Cardiac fibroblast (primary cell): ENCODE measurements at places on chromosomes 7 and 10.

GRCh38 chr7:18724318-18724717, 228.8 kb downstream of the HDAC9 start:
- peak; percentile 44 for DNase-seq

DNA sequence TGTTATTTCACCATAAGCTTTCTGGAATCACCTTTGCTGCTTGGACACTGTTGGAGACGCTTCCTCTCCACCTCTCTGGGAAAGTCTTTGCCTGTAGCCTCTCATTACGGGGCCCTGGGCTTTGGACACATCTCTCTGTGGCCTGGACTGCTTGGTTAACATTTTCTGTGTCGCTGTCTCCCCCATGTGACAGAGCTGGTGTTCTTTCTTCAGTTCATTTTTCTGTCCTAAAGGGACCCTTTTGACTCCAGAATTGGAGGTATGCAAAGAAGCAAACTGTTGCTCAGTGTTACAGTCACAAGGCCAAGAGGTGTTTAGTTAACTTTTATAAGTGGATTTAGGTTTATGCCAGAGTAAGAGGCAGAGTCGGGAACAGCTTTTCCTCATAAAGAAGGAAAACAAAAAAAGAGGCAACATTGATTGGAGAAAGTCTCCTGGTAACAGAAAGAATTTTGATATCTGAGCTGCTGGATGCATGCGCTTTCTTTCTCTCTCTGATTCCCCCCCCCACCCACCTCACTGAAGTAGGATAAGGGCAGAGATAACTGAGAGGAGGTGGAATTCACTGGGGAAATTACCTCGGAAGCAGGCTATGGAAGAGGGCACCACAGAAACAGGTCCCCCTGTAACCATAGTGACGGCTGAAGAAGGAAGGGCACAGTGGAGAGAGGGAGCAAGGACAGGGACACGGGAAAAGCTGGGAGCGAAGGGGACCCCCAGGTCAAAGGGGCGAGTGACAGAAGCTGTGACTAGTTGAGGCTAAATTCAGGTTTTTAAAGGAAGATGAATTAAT, 57.8 kb downstream of the LGI1 start:
- DNase-seq: no peak

GRCh38 chr10:78585952-78586351, 482.8 kb upstream of the ZMIZ1 start:
- no peak for DNase-seq

DNA sequence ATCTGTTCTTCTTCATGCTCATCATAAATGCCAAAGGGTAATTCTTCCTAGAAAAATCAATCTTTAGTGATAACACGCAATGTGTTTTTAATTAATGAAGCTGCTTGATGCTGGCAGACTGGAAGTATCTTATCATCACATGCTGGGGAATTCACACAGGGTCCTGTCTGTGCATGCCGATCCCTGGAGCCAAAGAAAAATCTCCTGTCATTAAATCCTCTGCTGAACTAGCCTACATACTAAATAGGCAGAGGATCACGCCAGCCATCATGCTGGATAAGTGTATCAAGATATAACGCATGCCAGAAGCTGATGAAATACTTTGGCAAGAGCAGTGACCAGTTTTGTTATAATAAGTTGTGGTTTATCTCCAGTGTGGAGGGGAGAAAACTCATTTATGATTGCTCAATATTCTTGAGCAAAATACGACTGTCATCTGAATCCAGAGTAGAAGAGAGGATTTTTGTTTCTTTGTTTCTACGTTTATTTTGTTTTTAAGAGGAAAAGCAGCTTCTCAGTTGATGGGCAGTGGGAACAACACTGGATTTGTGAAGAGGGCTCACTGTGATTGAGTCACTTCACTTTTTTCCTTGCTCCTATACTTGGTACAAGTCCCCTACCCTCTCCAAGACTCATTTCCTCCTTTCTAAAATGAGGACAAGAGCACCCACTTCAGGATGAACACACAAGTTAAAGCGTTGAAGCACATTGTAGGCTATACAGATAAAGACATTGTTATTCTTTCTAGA, 649.1 kb downstream of the TNS3 start:
- peak; percentile 96 for DNase-seq

DNA sequence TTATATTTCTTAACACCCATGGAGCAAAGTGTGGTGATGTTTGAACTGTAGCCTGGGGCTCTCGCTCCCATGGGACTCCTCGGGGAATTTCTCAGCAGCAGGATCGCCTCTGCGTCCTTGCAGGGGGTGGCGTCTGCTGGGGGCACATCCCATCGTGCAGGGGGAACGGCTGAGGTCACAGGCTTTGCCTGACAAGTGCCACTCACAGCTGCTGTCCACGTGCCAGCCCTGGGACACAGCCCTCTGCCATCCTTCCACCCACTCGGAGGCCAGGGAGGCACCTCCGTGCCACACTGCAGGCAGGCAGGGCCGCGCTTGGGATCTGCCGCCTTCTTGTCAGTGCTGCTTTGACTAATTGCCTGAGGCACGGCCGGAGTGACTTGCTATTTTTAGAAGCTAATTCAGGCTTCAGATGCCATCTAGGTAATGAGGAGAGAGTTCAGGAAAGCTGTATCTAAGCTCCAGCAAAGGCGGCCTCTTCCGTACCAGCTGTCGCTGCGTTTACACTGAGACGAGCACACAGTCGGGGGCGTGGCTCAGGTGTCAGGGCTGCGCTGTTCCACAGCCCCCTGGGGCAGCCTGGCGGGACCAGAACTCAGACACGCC, 45.7 kb downstream of the PITRM1 start:
- DNase-seq: no peak

- peak; percentile 97 for DNase-seq
Observed at GRCh38 chr10:110076559-110077318, 69.0 kb downstream of the ADD3 start.

DNA sequence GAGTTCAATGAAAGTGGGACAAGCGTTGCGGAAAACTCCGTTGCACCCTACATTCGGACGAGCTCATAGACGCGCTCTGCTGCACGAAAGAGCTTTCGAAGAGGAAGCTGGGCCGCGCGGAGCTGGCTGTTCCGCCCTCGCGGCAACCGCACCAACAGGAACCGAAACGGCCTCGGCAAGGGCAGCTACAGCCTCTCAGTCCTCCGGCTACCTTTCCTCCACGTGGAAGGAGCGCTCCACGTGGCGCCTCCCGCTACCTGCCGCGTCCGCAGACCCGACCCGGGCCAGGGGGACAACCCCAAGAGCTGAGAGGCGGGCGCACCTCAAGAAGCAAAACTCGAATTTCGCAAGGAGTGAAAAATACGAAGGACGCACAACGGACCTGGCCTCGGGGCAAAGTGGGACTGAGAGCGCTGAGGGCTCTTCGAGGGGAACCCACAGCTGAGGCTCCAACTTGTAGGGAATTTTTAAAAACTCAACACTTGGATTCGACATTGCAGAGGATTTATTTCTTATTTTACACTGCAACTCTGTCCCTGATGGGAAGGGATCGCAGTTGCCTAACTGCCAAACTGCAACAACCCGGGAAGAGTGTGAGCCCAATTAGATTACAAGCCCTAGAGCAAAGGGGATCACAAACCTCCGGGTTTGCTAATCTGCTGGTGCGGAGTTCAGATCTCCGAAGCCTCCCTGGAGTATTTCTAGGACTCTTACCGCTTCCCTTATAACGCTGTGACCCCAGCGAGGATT, 1.4 kb downstream of the HPSE2 start:
- DNase-seq: peak; percentile 52

DNA sequence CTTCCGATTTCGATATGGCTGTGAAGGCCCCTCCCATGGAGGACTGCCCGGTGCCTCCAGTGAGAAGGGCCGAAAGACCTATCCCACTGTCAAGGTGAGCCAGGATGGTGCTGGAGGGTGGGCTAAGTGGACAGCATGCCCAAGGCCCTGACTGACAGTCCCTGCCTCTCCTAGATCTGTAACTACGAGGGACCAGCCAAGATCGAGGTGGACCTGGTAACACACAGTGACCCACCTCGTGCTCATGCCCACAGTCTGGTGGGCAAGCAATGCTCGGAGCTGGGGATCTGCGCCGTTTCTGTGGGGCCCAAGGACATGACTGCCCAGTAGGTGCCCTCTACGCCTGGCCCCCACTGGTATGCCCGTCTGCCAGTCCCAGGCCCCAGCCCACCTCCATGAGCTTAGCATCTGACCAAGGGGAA, 1.2 kb downstream of the NFKB2 start:
- no peak for DNase-seq

GRCh38 chr7:74087791-74088453, 4.3 kb downstream of the LIMK1 start:
- DNase-seq: no peak

DNA sequence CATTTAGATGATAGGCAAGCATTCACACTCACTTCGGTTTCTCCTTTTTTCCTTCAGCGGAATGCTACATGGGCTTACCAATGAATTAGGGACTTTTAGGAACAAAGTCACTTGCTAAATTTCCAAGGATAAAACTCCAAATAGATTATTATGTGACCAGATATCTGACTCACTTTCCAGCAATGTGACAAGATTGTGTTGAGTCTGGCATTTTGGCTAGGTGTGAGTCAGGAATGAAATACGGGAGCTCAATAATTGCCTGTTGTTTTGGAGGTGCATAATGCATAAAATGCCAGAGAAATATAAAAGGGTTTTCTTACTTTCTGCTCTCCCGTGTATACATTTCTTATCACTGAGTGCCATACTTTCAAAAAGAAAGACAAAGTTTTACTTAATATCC, 721.1 kb downstream of the KCNMA1 start:
- peak; percentile 2 for DNase-seq

DNA sequence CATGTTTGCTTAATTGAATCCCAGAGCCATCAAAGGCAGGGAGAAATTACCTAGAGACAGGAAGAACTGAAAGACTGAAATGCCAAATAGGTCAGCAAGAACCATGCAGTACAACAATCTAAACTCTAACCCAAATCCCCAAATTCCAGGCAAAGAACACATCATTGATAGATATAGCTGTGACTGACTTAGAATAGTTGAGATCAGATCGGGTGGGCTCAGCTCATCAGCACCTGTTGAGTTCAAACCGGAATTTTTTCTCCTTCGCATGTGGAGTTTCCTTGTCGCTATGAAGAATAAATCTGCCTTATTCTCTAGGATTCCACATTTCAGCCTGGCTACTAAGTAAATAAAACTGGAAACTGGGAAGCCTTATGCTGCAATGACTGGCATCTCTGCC, 1.4 kb downstream of the ANKMY2 start:
- no peak for DNase-seq

DNA sequence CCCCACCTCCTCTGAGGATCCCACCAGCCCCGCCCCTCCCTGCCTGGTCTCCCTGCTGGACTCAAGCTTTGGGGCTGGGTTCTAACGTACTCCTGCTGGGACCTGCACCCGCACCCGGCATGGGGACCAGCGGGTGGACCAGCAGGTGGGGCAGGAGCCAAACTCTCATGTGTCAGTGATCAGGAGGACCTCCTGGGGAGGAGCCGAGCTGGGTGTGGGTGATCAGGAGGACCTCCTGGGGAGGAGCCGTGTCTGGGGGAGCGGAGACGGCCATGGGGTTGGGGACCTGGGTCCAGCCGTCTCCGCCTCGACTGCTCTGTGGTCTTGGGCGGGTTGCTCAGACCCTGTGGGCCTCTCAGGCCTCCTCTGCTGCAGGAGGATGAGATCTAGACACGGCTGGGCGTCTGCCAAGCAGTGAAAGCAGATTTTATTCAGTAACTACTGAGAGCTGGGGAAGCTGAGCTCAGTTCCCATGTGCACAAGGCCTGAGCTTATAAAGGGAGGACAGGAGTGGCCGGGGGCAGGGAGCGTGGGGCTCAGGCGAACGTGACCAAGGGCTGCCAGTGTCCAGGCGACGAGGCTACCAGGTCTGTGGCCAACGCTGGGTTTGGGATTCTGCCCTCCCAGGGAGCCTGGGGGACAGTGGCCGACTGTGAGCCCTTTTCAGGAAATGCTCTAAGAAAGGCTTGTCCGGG, 33.6 kb upstream of the UTF1 start:
- peak; percentile 7 for DNase-seq

- no peak for DNase-seq
Observed at GRCh38 chr10:115022733-115023132, 70.4 kb upstream of the ATRNL1 start.

GRCh38 chr10:124465777-124466488, 4.3 kb downstream of the LHPP start:
- no peak for DNase-seq

DNA sequence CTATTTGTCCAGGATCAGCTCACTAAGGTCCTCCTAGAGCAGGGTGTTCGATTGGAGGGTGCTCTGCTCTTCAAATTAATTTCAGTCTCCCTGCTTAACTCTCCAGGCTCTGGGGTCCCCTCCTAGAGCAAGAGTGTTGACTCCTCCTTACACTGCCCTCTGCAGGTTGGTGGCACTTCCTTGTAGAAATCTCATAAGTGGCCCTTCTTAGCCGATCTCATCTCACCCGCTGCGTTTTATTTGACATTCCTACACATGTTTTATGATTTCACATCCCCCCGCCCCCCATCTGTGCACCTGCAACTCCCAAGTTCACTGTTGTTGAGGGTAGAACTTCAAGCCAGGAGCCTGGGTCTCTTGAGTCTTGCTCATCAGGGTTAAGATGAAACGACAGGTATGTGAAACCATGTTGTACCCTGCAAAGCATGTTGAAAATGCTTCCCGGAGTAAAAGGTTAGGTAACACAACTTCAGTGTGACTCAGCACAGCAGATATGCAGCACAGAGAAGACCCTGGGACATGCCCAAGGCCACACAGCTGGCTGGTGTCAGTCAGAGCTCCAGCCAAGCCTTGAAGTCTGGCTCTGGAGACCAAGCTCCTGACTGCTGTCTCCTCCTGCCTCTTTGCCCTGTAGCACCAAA, 171.2 kb downstream of the PRKAG2 start:
- peak; percentile 74 for DNase-seq

GRCh38 chr7:150402671-150403321, 23.7 kb downstream of the ZNF775 start:
- no peak for DNase-seq

DNA sequence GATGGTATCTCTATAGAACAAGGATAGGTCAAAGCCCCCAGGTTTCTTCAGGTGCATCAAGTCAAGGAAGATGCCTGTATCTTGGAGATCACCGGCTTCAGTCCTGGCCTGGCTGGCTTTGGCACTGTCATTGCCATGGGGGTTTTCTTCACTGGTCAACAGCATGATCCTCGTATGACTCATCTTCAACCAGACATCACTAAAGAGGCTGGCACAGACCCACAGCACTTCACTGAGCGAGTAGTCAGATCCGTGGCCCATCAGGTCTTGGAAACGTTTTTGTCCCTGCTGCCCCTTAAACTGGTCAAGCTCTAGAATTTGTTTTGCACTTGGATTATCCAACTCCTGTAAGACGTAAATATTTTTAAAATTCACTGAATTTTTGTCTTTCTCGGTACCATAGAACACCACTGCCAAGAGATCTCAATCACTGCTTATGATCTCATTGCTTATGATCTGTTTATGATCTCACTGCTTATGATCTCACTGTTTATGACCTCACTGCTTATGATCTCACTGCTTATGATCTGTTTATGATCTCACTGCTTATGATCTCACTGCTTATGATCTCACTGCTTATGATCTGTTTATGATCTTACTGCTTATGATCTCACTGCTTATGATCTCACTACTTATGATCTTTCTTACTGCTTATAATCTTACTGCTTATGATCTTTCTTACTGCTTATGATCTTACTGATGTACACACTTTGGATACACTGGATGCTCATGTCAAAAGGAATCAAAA, 135.2 kb downstream of the CYP26A1 start:
- DNase-seq: peak; percentile 45
